ENCODE measurements at places on chromosomes 3 and 15.

- DNase-seq: no peak
Observed at GRCh38 chr3:193948459-193948858, 187.5 kb upstream of the HES1 start.

GRCh38 chr3:127033786-127034185 lies 50.9 kb downstream of the PLXNA1 start:
- DNase-seq: no peak

DNA sequence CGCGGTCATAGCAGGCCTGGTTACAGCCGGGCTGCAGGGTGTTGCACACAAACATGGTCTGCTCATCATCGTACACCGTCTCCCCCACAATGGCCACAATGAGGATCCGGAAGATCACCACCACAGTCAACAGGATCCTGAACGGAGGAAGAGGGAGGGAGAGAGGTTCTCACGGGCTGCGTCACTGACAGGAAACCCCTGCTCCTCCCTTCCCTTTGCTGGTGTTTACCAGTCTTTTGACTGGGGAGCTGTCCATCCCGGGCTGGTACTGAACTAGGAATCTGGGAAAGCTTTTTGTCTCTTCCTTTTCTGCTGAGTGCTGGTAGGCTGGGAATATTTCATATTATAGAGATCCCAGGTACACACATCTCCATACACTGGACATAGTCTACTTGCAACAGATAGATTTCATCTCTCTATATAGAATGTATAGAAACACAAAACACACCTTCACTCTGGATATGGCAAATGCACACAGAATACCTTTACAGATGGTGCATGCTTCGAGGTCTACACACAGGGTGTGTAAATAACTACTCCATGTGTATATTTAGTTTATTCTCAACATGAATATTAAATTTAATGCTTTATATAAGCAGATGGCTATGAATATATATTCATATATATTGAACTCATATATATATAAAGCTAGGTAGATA lies 1.4 kb downstream of the GJD2 start:
- DNase-seq: no peak

GRCh38 chr3:187946163-187946691 lies 201.0 kb upstream of the BCL6 start:
- DNase-seq: no peak
